ENCODE measurements at places on chromosomes 2 and 18.

GRCh38 chr2:138536302-138536701, 34.7 kb downstream of the SPOPL start:
- no peak for DNase-seq

GRCh38 chr2:96336104-96336775, 674 bp downstream of the NCAPH start:
- DNase-seq: no peak

GRCh38 chr2:132896073-132896472, 226.1 kb upstream of the LYPD1 start:
- no peak for DNase-seq

GRCh38 chr2:190443778-190444481, 35.8 kb downstream of the MFSD6 start:
- DNase-seq: no peak

GRCh38 chr2:42937171-42937875, 144.9 kb upstream of the HAAO start:
- no peak for DNase-seq

GRCh38 chr2:235049069-235049468, 97.3 kb downstream of the SH3BP4 start:
- no peak for DNase-seq

- no peak for DNase-seq
These were observed 116.7 kb downstream of the KCNF1 start for GRCh38 chr2:11028407-11028916.

All from brain pericyte (primary cell).